Stimulated activated CD4-positive, alpha-beta T cell treated with anti-CD3 and anti-CD28 coated beads, Interleukin-4, amount 100 ng/mL, for 24 hours (primary cell): ENCODE measurements at places on chromosomes 7 and 10.

- no peak for DNase-seq
Measured at GRCh38 chr10:44965104-44965503, 5.5 kb downstream of the RASSF4 start.

GRCh38 chr10:50395851-50396250 lies 144.5 kb upstream of the ASAH2 start:
- no peak for DNase-seq

DNA sequence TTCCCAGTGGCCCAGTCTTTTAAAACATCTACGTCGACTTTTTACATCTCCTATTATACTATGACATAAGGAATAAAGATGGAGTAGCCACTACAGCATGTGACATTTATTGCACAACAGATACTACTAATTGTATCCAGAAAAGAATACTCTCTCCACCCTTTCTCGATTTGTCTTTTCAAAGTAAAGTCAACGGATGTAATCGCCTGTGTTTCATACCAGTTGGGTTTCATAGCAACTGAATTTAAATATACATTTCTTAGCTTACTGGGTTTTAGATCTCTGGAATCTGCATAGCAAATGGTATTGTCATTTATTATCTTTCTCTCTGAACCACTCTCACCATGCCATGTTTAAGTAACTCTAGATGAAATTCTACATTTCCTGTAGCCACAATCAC lies 86.4 kb upstream of the TRIL start:
- no peak for DNase-seq

GRCh38 chr10:129933456-129934092 lies 30.5 kb downstream of the EBF3 start:
- no peak for DNase-seq

DNA sequence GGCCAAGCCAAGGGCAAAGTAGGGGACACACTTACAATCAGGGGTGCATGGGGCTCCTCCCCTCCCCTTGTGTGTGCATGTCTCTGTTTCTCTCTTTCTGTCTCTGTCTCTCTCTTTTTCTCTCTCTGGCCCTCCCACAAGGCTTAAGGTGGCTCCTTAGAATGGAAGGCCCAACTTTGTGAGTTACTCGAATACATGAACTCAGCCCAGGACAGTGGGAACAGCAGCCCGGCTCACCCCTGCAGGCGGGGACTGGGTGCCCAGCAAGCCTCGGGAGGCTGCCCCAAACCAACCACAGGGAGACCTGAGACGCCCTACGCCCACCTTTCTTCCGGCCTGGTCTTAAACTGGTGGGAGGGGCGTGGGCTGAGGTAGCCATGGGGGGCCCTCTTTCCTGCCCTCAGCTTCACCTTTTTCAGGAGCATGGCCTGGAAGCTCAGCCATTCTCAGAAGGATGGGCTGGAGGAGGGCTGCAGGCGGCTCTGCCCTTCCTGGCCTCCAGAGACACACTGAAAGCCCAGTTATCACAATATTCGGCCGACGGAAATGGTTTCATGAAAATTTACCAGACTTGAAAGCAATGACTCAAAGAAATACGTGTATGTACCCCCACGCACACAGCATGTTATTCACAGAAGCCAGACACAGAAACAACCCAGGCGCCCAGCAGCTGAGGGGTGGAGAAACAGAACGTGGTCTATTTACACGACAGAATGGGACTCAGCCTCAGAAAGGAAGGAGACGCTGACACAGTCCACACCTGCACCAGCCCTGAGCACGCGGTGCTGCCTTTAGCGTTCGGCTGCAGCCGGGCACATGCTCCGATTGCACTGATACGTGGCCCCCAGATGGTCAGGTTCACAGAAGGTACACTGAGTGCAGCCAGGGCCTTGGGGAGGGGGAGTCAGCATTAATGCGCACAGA lies 229.5 kb downstream of the PTPRN2 start:
- no peak for DNase-seq

DNA sequence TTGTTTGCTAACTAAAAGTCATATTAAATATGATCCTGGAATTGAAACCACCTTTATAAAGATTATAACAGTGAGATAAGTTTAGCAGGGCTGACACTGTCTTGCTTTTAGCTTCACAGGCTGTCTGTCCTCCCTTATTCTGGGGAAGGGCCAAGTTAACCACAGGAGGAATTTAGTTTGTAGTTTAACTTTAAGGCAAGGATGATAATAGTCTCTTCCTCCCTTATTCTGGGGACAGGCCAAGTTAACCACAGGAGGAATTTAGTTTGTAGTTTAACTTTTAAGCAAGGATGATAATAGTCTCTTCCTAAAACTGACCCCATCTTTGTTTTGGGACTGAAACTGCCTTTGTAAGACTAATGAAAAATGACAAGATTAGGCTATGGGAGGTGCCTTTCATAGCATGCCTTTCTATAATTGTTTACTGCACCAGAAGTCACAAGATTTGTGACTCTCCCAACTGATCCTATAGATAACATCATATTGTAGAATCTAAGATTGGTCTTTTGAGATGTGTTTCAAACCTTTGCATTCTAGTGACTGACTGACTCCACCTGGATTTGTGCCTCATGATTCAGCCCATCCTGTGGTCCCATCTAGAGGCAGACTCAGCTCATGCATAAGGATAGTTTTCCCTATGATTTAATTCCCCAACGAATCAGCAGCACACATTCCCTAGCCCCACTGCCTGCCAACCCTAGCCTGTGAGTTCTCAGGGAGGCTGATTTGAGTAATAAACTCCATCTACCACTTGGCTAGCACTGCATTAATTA lies 212.0 kb downstream of the MAGI2 start:
- DNase-seq, result no peak

GRCh38 chr10:110686047-110686446 lies 41.9 kb downstream of the RBM20 start:
- no peak for DNase-seq
